ENCODE measurements at places on chromosomes 4 and X.

DNA sequence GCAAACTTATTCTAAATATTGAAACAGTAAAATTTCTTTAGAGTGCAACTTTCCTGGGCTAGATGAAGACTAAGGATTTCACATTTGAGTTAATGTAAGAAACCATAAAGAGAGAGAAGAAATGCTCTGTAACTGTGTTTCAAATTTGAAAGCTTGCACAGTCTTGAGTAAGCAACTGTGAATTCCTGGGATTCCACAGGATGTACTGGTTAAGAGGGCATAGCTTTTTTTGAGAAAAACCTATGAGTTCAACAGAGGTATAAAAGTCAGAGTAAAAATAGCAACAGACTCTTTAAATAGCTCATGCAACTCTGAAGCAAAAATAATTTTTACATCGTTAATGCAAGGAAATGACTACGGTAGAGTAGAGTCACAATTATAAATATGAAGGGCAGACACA is 25.5 kb downstream of the ZNF330 start:
- DNase-seq: no peak

DNA sequence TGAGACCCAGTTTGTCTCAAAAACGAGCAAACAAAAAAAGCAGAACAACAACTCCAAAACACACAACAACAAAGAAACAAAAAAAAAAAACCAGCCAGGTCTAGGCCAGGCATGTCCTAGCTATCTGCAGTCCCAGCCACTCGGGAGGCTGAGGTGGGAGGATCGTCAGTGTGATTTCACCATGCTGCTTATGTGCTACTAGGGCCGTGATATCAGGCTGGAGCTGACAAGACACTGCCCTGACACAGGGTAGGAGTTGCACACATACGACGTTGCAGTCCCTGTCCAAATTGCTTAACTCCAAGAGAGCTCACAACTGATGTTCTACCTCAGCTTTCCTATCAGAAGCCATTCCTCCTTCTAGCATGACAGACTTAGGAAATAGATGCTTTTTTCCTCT is 204.9 kb downstream of the AASDH start:
- no peak for DNase-seq

- no peak for DNase-seq
These were observed 19.7 kb downstream of the SPIN3 start for GRCh38 chrX:56975611-56976010.

DNA sequence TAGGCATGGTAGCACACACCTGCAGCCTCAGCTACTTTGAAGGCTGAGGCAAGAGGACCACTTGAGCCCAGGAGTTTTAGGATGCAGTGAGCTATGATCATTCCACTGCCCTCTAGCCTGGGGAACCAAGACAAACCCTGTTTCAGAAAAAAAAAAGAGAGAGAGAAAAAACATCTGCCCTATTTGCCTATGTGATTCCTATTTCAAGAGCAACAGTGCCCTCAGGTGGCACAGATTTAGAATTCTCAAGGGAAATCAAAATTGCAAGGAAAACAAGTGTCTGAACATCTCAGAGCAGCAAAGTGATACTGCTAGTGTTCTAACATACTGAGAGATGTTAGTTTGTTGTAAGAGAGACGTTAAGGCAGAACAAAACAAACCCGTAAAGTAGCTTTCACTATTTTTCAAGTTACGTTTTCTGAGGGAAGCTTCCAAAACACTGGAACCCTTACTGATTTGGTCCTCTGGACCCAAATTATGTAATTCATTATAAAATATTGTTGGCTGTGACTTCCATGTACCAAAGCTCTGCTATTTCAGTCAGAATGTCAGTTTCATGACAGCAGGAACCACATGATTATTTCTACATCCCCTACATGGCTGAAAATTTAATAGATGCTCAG is 7.9 kb downstream of the BDH2 start:
- peak; percentile 56 for DNase-seq

GRCh38 chr4:144948009-144948408 is 150.0 kb downstream of the ANAPC10 start:
- DNase-seq: no peak

DNA sequence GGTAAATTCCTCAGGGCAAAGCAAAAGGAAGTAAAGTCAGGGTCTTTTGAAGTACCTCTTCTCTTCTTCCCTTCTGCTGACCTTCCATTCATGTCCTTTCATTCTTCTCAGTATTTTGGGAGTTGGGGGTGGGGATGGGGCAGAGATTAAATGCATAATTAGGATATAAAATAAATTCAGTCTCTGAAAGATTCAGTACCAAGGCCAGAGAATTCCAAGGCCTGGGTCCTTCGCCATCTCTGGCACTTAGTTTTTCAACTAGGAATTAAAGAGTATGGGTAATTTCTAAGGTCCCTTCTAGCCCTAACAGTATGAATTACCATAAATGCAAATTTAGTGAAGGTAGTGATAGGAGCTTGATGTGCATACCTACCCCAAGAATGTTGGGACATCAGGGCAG is 47.9 kb downstream of the TEX13B start:
- no peak for DNase-seq

GRCh38 chr4:211033-211511 is 86.8 kb downstream of the ZNF718 start:
- DNase-seq: no peak

GRCh38 chrX:45001048-45001447 is 128.1 kb downstream of the KDM6A start:
- DNase-seq: no peak

- DNase-seq: no peak
These were observed 163.8 kb downstream of the BANK1 start for GRCh38 chr4:101954351-101954750.

GRCh38 chr4:154622598-154622997 is 10.1 kb upstream of the FGG start:
- no peak for DNase-seq

DNA sequence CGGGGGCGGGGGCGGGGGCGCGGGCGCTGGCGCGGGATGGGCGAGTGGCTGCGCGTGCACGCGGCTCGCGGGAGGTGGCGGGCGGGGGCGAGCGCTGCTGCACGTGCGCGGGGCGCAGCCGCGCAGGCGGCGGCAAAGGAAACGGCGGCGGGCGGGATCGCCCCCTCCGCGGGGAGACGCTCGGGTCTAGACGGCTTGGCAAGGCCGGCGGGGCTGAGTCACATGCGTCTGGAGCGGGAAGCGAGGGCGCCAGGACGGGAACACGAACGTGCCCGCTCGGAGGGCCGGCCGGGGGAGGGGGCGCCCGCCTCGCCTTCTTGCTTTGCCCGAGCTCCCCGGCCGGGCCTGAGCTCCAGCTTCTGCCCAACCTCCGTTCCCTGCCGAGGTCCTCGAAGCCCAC is 4.3 kb upstream of the HAUS7 start:
- peak; percentile 22 for DNase-seq

- no peak for DNase-seq
These were observed 259.6 kb downstream of the UNC5C start for GRCh38 chr4:95289028-95289634.
